ENCODE measurements at places on chromosomes 4 and X.

DNA sequence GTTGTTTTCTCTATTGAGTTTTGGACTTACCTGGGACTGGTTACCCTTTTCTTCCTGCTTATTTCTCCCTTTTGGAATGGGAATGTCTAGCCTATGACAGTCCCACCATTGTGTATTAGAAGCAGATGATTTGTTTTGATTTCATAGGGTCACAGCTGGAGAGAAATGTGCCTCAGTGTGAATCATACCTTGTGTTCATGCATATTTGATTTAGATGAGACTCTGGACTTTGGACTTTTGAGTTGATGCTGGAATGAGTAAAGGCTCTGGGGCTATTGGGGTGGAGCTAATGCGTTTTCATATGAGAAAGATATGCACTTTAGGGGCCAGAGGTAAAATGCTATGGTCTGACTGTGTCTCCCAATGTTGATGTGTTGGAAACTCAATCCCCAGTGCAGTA lies 30.5 kb upstream of the TEX13C start:
- no peak for DNase-seq

- no peak for DNase-seq
Observed at GRCh38 chrX:20205927-20206708, 60.6 kb downstream of the RPS6KA3 start.

GRCh38 chr4:123737156-123737555 lies 340.6 kb downstream of the SPRY1 start:
- DNase-seq: no peak

DNA sequence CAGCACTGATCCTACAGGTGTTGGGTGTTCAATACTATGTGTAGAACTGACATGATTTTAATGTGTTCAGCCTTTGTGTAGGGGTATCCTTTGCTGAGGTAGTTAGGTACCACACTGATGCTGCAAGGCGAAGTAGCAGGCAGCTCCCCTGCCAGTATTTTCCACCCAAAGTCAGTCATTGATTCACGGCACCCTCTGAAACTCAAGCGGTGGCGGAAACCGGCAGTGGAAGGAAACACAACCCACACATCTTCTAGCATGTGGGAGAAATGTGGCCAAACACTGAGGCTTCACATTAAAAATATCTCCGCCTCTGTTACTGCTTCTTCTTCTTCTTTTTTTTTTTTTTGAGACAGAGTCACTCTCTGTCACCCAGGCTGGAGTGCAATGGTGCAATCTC lies 126.3 kb downstream of the AASDH start:
- DNase-seq: no peak

- DNase-seq: no peak
Observed at GRCh38 chr4:71235311-71236201, 103.3 kb upstream of the SLC4A4 start.

DNA sequence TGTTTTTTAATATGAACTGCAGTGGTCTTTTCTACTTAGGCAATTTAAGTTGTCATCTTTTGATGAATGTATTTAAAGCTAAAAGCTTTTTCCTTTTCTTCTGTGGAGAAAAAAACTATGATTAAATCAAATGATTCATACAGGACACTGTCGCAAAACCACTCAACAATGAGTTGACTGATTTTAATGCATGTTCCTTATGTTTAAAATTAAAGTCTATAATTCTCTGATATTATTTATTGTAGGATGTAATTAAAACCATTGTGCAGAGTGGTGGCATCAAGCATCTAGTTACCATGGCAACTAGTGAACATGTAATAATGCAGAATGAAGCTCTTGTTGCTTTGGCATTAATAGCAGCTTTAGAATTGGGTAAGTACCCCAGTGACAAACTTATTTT lies 172.5 kb downstream of the RAP1GDS1 start:
- no peak for DNase-seq
